Astrocyte (in vitro differentiated cells and primary cell): ENCODE measurements at places on chromosomes 6 and 20. TPM values are rescaled to one million over a fixed set of nuclear protein-coding genes. Genes with fewer than 3 reads are reported as not detected.

The TAGAP gene
- total RNA-seq, result 0.10 and 0.11 TPM in 2 replicates

The BPIFA1 gene
- not detected in 2 replicates for total RNA-seq

The GSTA1 gene
- 0.38 and 0.39 TPM in 2 replicates for total RNA-seq

The SYCP2 gene
- total RNA-seq, result 0.27 and 0.72 TPM in 2 replicates

DNA sequence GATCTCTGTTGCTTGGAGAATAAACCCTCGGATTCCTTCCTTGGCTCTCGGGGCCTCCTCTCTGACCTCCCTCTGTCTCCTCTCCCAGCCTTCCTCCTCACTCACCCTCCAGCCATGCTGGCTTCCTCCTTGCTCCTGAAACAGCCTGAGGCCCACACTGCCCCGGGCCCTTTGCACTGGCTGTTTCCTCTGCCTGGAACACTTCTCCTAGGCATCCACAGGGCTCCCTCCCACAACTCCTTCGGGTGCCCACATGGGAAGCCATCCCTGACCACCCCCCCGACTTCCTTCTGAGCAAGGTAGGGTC, 87.7 kb downstream of the CEBPB start:
- DNase-seq, result no peak
- H3K4me1 ChIP-seq, result no peaks in the 10 kb centered on the region
- no peak overlapping the region for H3K27ac ChIP-seq
- peaks cover 3% of the 10 kb centered on the region for H3K27me3 ChIP-seq
- no peaks in the 10 kb centered on the region for H3K36me3 ChIP-seq

DNA sequence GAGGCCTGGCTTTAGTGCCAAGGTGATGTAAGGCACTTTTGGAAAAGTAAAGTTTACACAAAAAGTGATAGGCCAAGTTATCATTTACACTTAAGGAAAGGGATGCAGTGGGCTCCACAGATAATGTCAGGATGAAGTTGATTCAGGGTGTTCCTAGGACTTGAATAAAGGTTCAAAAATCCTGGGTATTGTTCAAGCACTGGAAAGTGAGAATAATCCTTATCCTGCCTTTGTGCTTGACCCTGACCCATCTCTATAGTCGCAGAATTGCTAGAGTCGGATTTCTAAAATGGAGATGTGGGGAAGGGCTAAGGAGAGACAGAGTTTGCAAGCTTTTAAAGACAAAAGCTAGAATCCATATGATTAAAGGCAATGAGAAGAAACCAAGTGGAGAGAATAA, 115.6 kb downstream of the TIAM2 start:
- no peak for DNase-seq
- no peak overlapping the region for H3K4me3 ChIP-seq
- H3K36me3 ChIP-seq, result no peaks in the 10 kb centered on the region
- H3K27me3 ChIP-seq, result no peaks in the 10 kb centered on the region

- no peak for DNase-seq
- H3K4me1 ChIP-seq, result peaks cover 24% of the 10 kb centered on the region
- H3K4me3 ChIP-seq, result peak overlapping the region; percentile 85
- no peaks in the 10 kb centered on the region for H3K36me3 ChIP-seq
- H3K27ac ChIP-seq, result no peak overlapping the region
Measured at GRCh38 chr20:34705397-34706301, 1.5 kb downstream of the TP53INP2 start.

DNA sequence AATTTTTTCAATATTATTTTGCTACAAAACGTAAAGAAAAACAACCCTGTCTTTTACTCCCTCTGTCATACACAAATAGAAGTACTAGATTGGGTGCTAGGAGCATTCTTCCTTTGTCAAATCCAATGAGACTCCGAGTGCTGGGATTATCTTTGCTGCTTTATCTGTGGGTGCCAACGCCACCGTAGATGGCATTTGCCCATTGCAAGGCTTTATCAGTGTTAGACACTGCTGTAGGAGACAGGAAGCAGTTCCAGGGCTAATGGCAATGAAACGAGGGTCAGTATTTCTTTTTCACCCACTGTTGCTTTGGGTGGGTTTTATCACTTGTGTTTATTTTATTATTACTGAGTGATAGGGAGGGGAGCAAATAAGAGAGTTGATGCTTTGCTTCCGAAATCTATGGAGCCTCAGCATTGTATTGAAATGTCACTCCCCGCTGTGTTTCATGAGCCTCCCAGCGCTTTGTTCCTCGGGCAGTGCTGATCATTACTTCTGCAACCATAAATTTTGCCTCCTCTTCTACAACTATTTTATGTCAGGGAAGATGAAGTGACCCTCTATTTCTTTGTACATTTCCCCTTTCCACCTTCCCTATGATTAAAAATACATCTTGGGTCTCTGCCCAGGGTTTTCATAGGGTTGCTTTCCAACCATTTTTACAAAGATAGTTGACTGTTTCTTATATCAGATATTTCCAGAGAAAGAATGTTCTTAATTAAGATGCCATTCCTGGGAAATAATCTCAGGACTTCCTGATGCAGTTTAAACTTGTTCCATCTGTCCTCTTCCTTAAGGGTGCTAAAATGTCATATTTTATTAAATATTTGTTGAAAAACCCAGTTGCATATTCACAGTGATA, 86.7 kb upstream of the LAMP5 start:
- no peaks in the 10 kb centered on the region for H3K27me3 ChIP-seq
- no peak for DNase-seq
- H3K36me3 ChIP-seq, result no peaks in the 10 kb centered on the region
- no peak overlapping the region for H3K27ac ChIP-seq

- no peak for DNase-seq
- H3K27ac ChIP-seq, result no peak overlapping the region
- H3K4me1 ChIP-seq, result no peaks in the 10 kb centered on the region
- no peaks in the 10 kb centered on the region for H3K36me3 ChIP-seq
Measured at GRCh38 chr6:107272246-107272645, 156.9 kb upstream of the BEND3 start.

GRCh38 chr6:74579794-74580193, 626.1 kb downstream of the COL12A1 start:
- H3K36me3 ChIP-seq, result no peaks in the 10 kb centered on the region
- peaks cover 18% of the 10 kb centered on the region for H3K4me1 ChIP-seq
- H3K4me3 ChIP-seq, result no peak overlapping the region

DNA sequence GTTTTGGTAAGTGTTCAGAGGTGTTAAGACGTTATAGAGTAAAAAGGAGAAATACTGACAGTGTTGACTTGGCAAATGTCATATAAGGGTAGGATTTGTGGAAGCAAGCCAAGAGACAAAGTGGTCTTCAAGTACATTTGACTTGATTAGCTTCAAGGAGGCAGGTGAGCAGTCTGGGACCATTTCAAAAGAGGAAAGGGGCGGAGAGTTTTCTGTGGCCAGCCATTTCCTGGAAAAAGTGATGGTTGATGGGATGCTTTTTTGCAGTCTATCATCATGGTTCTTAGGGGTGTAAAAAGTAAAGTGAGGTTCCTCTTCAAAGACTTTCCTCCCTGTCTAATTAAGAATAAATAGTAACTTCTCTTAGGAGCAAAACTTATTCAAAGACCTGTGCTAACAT, 28.7 kb downstream of the FKBP1A start:
- H3K4me3 ChIP-seq, result no peak overlapping the region
- H3K36me3 ChIP-seq, result peaks cover 14% of the 10 kb centered on the region
- H3K4me1 ChIP-seq, result peaks cover 11% of the 10 kb centered on the region
- no peak for DNase-seq
- no peaks in the 10 kb centered on the region for H3K27me3 ChIP-seq

DNA sequence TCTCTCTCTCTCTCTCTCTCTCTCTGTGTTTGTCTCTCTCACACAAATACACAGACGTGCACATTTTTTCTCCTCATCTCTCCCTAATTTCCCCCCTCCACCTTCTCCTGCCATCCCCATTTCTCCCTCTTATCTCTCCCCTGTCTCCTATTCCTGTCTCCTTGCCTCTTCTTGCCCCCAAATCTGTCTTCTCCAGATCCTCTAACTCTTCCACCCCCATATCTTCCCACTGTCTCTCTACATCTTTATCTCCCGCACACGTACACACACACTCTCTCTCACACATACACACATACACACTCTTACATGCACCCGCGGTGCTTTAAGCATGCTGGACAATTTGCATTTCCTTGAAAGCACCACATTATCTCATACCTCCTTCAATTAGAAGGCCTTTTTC, 15.9 kb downstream of the KIZ start:
- no peak overlapping the region for H3K27ac ChIP-seq
- no peak overlapping the region for H3K4me3 ChIP-seq

- peaks cover 51% of the 10 kb centered on the region for H3K27me3 ChIP-seq
- H3K36me3 ChIP-seq, result no peaks in the 10 kb centered on the region
- DNase-seq, result no peak
- H3K27ac ChIP-seq, result no peak overlapping the region
Measured at GRCh38 chr6:13011612-13012146, 295.1 kb downstream of the PHACTR1 start.

- H3K4me3 ChIP-seq, result no peak overlapping the region
- H3K27ac ChIP-seq, result no peak overlapping the region
- no peaks in the 10 kb centered on the region for H3K27me3 ChIP-seq
- no peaks in the 10 kb centered on the region for H3K36me3 ChIP-seq
- peaks cover 18% of the 10 kb centered on the region for H3K4me1 ChIP-seq
Measured at GRCh38 chr20:32753731-32754130, 8.5 kb upstream of the DNMT3B start.

GRCh38 chr6:20687494-20687893, 153.2 kb downstream of the CDKAL1 start:
- H3K27me3 ChIP-seq, result no peaks in the 10 kb centered on the region
- peaks cover 4% of the 10 kb centered on the region for H3K4me1 ChIP-seq
- no peaks in the 10 kb centered on the region for H3K36me3 ChIP-seq
- H3K27ac ChIP-seq, result no peak overlapping the region
- no peak for DNase-seq

- no peak overlapping the region for H3K4me3 ChIP-seq
- no peak for DNase-seq
- no peak overlapping the region for H3K27ac ChIP-seq
Measured at GRCh38 chr6:169776379-169776778, 25.0 kb downstream of the ERMARD start.

DNA sequence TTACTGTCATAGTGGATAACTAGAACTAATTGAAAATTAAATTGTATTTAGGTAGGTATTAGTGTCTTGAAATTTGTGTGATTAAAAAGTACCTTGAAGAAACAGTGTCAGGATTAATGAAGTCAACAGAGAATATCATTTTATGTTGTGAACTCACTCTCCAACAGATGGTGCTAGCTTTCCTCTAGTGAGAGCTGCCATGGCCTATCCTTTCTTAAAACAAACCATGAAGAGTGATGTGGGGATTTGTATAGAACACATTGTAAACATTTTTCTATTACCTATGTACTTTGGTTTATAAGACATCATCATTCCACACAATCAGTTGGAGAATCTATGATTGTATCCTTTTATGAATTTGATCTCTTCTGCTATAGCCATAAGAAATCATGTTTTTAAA, 4.8 kb upstream of the SRSF12 start:
- no peak overlapping the region for H3K4me3 ChIP-seq
- H3K27me3 ChIP-seq, result no peaks in the 10 kb centered on the region
- no peaks in the 10 kb centered on the region for H3K4me1 ChIP-seq
- no peak overlapping the region for H3K27ac ChIP-seq
- H3K36me3 ChIP-seq, result no peaks in the 10 kb centered on the region

- H3K27me3 ChIP-seq, result no peaks in the 10 kb centered on the region
- no peaks in the 10 kb centered on the region for H3K36me3 ChIP-seq
- peaks cover 32% of the 10 kb centered on the region for H3K4me1 ChIP-seq
- H3K27ac ChIP-seq, result peak overlapping the region; percentile 39
- H3K4me3 ChIP-seq, result no peak overlapping the region
- peak; percentile 63 for DNase-seq
Measured at GRCh38 chr20:57076951-57077350, 189.5 kb downstream of the BMP7 start.

DNA sequence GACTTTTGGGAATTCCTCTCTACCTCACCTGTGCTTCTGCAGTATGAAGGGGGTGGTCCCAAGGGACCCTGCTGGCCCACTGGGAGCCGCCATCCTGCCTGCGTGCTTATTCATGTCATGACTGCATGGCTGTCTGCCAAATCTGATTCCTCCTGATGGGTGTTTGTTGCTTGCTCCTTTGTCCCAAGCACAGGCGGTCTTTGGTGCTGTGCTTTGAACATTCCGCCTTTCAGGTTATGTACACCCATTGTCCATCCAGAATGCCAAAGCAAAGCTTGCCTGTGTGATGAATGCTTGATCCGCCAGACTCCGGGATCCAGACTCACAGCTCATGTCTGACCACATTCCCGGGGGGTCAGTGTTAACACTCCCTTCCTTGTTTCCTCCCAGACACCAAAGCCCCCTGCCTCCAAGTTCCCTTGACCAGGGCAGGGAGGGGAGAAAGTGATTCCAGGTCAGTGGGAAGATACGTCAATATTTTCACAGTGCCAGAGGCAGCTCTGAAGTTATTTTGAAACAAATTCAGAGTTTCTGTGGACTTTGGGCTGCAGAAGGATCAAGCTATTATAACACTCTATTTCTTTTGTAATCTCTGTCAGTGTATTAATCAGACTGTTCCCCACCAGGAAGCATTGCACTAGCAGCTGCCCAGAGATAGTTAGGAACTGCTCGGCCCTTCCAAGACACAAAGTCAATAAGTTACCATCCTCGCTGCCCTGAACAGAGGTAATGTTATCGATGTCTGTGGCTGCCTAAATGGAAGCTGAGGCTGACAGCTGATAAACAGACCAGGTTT, 9.5 kb downstream of the DAAM2 start:
- no peaks in the 10 kb centered on the region for H3K36me3 ChIP-seq
- no peak overlapping the region for H3K4me3 ChIP-seq

DNA sequence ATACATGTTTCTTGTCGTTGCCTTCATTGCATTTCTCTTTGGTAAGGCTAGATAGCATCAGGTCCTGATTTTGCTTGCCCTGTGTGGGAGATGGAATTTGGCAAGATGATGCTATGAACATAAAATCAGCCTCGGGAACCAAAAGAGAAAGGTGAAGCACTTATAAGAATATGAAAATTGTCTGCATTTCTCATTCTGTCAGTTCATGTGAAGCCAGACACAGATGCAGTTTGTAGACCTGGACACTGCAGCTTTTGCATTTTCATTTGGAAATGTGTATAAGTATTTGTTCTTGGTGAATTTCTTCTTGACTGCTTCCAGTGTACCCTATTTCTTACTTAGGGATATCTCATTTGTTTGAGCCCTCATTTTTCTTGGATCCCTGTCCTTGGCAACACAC, 1.3 kb downstream of the YWHAB start:
- peak overlapping the region; percentile 95 for H3K4me3 ChIP-seq
- no peak for DNase-seq
- H3K36me3 ChIP-seq, result peaks cover 3% of the 10 kb centered on the region
- peaks cover 18% of the 10 kb centered on the region for H3K4me1 ChIP-seq

- H3K27me3 ChIP-seq, result no peaks in the 10 kb centered on the region
- DNase-seq, result peak; percentile 39
- no peaks in the 10 kb centered on the region for H3K36me3 ChIP-seq
- H3K4me3 ChIP-seq, result no peak overlapping the region
- H3K27ac ChIP-seq, result no peak overlapping the region
Measured at GRCh38 chr6:5684320-5685053, 322.2 kb downstream of the NRN1 start.
